ENCODE measurements at places on chromosomes 1 and 21. TPM values are rescaled to one million over a fixed set of nuclear protein-coding genes. Genes with fewer than 3 reads are reported as not detected.

The CHAF1B gene
- polyA plus RNA-seq, result 6.9 TPM

The KRTAP20-1 gene
- not detected for polyA plus RNA-seq

The FAM167B gene
- polyA plus RNA-seq, result 3.1 TPM

- no peak for DNase-seq
Observed at GRCh38 chr21:42496839-42497202, 797 bp upstream of the RSPH1 start.

- no peak for DNase-seq
Observed at GRCh38 chr1:77446841-77447555, 165.2 kb downstream of the AK5 start.

DNA sequence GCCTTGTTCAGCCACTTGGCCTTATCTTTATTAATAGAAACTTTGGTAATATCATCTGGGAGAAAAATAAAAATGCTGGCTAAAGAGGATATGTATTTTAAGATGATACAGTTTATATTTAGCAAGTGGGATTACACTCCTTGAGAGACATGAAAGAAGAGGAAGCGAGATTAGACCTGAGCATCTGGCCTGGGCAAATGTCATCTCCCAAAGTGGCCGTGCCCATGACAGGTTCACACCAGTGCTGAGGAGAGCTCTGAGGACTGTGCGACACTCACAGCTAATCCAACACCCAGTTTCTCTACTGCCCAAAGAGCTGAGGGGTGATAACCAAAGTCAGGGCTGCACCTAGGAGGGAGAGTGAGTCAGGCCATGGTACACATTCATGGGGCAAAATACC, 121.7 kb upstream of the DUSP10 start:
- DNase-seq, result no peak
